ENCODE measurements at places on chromosomes 3 and 15.

DNA sequence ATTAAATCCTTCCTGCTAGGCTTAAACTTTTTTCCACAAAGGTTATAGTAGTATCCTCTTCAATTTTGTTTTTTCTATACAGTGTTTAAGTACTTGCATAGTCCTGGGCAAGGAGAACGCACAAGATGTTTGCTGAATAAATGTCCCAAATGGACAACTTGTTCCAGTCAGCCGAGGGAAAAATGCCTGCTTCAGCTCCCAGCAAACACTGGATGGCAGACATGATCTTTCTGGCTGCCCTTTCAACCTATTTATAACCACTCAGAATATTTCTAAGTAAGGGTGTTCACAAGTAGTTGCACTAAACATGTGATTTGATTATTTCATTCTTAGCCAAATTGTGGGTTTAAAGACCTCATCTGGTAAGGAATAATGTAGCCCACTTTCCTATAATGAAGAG is 29.8 kb downstream of the GNB4 start:
- peak; percentile 22 for DNase-seq

DNA sequence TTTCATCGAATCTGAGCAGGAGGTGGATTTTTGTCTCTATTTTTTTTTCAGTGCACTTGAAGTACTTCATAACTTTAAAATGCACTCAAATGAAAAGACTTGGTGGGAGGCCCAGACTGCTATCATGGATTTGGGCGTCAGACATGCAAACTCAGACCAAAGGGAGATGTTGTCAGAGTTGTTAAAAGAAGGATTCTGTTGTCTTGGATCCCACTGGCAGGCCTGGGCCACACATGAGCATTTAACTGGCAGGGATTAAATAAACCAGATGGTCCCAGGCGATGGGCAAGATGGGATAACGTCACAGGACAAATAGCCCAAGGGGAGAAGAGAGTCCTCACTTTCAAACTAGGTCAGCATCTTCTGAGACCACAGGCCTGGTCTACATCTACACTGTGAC is 15.4 kb downstream of the RTP1 start:
- no peak for DNase-seq

- DNase-seq, result no peak
Measured at GRCh38 chr3:120846073-120846472, 61.9 kb upstream of the STXBP5L start.

DNA sequence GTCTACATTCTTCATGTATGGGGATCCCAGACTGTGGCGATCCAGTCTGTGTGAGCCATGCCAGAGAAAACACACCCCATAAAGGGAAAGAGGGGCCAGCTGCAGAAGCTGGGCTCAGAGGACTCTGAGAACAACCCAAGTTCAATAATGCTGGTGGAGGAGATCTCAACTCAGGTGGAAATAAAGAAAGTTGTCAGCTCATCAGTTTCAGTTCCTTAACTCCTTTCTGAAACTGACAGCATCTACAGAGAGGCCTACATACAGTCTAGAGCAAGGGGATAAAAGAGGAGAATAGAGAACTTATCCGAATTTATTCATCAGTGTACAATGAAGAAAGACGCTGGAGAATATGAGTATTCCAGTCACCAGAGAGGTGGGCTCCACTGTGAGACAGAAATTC is 77.0 kb downstream of the NTRK3 start:
- DNase-seq, result no peak

- no peak for DNase-seq
Measured at GRCh38 chr3:25707268-25707926, 42.7 kb upstream of the TOP2B start.

GRCh38 chr15:38853608-38854007 is 289.0 kb upstream of the RASGRP1 start:
- DNase-seq, result peak; percentile 57

GRCh38 chr3:37173806-37174205 is 576 bp downstream of the LRRFIP2 start:
- DNase-seq, result no peak

GRCh38 chr15:101372149-101372577 is 77.1 kb upstream of the SNRPA1 start:
- DNase-seq, result peak; percentile 20

DNA sequence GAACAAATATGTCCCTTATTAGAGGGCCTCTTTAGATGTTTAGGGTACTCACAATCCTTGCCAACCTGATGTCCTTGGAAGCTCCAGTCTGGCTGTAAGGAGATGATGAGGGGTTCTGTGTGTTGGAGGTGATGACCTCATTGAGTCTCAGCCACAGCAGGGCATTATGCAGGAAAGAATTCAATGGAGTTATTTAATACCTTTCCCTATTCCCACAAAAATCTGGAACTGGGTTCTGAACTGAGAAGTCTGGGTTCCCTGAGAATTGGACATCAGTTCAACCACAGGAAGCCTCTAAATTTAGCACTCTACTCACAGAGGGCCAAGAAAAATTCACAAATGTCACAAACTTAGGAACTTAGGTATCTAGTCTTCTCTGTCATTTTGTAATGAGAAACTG is 36.9 kb downstream of the SLC35A5 start:
- no peak for DNase-seq

All from brain microvascular endothelial cell (primary cell).